ENCODE measurements at places on chromosomes 5 and 9.

DNA sequence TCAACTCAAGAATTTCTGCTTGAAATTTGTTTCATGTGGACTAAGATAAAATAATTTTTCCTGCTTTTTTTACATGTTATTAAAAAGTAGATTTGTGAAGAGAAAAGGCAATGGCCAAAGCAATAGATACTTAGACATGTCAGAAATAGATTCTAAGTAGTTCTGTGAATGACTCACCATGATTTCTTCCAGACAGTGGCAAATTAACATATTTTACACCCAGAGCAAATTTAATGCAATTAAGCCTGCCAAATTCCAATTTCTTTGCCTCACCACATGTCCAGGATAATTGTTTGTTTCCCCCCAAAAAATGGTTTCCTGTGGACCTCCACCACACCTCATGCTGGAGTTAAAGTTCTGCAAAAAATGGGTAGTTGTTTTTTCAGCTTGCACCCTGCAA is 651.4 kb downstream of the CETN3 start:
- no peak for DNase-seq

DNA sequence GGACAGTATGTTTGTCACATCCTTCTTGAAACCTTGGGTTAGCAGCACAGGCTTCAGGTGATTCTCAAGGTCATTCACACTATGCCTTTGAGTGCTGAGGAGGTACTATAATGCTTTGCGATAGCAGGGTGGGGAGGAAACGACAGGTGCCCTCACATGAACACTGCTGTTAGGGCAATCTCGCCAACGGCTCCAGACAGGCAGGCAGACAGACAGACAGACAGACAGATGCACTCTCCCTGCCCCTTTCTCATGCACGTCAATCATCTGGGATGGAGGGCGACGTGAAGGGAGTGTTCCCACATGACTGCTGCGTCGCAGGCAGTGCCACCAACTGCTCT is 82.9 kb downstream of the RAPGEF1 start:
- no peak for DNase-seq

GRCh38 chr5:40288800-40289485 is 390.8 kb upstream of the PTGER4 start:
- DNase-seq = no peak

- no peak for DNase-seq
Observed at GRCh38 chr5:116388564-116389258, 185.9 kb downstream of the SEMA6A start.

DNA sequence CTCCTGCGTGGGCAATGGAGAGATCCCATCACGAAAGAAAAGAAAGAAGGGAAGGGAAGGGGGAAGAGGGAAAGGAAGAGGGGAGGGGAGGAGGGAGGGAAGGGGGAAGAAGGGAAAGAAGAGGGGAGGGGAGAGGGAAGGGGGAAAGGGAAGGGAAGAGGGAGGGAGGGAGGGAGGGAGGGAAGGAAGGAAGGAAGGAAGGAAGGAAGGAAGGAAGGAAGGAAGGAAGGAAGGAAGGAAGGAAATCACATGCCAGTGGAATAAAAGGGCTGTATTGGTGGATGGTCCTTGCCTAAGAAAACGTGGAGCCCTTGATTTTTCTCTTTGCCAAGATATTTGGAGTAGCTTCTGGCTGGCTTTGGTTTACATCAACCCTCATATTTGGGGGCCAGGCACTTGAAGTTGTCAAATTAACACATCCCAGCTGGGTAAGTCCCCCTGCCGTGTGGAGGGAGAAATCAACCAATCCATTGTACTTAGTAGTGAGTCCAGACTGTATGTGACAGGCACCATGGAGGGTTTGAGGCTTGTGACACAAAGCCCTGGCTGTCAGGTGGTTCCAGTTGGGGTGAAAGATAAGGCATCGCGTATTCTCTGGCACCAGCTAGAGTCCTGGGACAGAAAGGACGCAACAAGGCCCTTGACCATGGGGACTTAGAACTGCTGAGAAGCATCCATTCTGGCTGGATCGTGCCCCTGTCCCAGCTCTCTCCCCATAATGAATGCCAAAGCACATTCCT is 23.7 kb downstream of the IDNK start:
- no peak for DNase-seq

DNA sequence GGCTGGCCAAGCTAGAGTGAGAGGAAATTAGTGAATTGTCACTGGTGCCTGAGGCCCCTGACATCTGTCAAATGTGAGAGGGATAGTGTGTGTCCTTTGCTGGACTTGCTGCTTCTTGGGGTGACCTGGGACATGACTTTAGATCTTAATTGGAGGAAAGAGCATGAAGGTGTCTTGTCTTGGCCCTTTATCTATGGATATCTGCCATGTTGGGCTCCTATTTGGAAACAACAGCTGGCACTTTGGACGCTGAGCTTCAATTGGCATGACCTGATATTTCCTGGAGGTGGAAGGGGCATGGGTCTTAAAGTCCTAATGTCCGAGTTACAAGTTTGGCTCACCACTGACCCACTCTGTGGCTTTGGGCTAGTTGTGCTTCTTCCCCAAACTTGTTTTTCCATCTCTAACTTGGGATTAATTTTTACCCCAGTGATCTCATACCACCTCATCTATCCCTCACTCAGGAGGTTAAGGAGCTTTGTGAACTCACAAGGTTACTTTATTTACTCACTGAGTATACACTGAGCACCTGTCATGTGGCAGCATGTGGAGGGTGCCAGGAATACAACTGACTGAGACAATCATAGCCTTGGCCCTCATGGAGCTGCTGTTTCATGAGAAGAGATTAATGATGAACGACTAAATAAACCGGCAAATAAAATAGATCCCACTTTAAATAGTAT is 30.1 kb upstream of the CXCL14 start:
- no peak for DNase-seq

Measured in esophagus squamous epithelium (tissue), 5 donors.